ENCODE measurements at places on chromosomes 2 and 18. TPM values are rescaled to one million over a fixed set of nuclear protein-coding genes. Genes with fewer than 3 reads are reported as not detected.
A peak's percentile ranks its signal among the peaks of the same experiment; 100 is the strongest.

DNA sequence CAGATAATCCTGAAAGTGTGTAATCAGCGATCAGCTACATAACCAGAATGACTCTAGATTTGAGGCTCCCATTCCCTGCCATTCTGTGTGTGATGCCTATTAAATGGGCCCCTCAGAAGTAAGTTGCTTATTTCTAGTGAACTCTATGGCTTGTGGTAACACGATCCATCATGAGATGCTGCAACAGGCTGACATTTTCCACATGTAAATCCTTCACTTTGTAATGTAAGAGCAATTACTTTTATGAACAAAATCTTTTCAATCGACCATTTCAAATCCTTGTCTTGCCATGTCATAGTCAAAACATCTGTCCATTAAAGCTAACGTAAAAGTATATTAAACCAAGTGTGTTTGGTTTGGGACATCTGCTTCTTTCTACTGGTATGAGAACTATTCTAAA lies 175.9 kb upstream of the ETAA1 start:
- DNase-seq, result no peak
- H3K27ac ChIP-seq, result no peak overlapping the region
- no peak overlapping the region for H3K4me3 ChIP-seq
- no peaks in the 10 kb centered on the region for H3K4me1 ChIP-seq
- H3K27me3 ChIP-seq, result no peaks in the 10 kb centered on the region
- H3K36me3 ChIP-seq, result no peaks in the 10 kb centered on the region

- no peaks in the 10 kb centered on the region for H3K27me3 ChIP-seq
- no peaks in the 10 kb centered on the region for H3K4me1 ChIP-seq
- H3K4me3 ChIP-seq, result no peak overlapping the region
- H3K27ac ChIP-seq, result no peak overlapping the region
Measured at GRCh38 chr18:76880026-76880425, 57.7 kb downstream of the ZNF236 start.

- no peaks in the 10 kb centered on the region for H3K27me3 ChIP-seq
- H3K36me3 ChIP-seq, result no peaks in the 10 kb centered on the region
- no peak for DNase-seq
- H3K4me1 ChIP-seq, result no peaks in the 10 kb centered on the region
- no peak overlapping the region for H3K4me3 ChIP-seq
Measured at GRCh38 chr2:142585785-142586184, 291.7 kb upstream of the KYNU start.

GRCh38 chr2:160221391-160222276 lies 21.6 kb upstream of the ITGB6 start:
- peaks cover 56% of the 10 kb centered on the region for H3K4me1 ChIP-seq
- no peak overlapping the region for H3K4me3 ChIP-seq
- no peaks in the 10 kb centered on the region for H3K27me3 ChIP-seq
- peak; percentile 87 for DNase-seq

DNA sequence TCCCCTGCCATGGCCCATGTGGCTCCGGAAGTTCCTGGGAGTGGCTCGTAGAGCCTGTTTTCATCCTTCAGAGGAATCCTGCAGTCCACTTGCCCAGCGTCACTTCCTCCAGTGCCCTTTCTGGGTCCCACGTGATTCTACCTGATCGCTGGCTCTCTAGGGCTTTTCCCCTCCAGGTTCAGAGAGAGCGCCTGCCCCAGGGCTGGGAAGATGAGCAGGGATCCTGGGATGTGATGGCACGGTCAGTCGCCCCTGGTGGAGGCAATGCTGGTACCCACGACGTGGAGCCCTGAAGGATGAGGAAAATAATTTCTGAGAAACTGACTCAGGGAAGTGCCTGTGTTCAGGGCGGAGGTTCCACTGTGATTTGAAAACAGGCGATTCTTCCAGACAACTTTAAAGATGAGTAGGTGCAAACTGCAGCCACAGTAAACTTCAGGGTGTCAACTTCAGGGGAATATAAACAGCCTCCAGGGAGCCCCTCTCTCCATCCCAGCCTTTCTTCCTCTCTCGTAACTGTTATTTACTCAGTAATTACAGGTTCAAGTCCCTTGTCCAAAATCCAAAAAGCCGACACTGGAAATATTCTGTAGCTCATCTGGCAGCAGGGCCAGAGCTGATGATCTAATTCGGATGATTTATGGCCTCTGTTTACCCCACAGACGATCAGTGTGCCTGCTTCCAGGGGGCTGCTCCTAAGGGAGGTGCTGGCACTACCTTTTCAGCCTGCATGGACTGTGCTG lies 105.9 kb downstream of the AGAP1 start:
- H3K27ac ChIP-seq, result no peak overlapping the region
- no peak overlapping the region for H3K4me3 ChIP-seq
- DNase-seq, result no peak
- no peaks in the 10 kb centered on the region for H3K27me3 ChIP-seq

DNA sequence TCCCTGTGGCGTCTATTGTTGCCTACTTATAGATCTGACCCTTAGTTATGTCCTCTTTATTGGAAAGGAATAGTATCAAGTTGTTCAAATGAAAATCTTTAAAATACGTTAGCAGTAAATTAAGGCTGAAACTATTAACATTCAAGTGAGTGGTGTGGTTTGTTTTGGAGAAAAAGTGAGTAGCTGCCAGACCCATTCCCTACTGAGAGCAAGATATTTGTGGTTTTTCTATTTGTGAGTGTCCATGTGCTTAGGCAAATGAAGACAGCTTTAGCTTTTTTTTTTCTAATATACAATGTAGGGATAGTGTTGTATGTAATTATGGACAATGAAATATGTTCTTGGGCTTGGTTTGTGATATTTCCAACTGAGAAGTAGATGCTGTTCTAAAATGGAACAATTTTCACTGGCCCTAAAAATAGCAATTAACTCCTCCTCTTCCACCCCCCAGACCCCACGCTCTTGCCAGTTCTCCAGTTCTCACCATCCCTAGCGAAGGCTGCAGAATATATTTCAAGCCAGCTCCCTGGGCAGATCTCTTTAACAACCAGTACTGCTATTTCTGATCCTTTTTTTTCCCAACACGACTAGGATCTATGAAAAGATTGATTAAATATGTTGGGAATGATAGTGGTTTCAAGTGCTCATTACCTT lies 83.1 kb downstream of the CCDC85A start:
- peaks cover 5% of the 10 kb centered on the region for H3K4me1 ChIP-seq
- no peak overlapping the region for H3K27ac ChIP-seq
- no peaks in the 10 kb centered on the region for H3K36me3 ChIP-seq
- DNase-seq, result no peak

GRCh38 chr18:59907660-59908059 lies 7.9 kb downstream of the PMAIP1 start:
- H3K27me3 ChIP-seq, result no peaks in the 10 kb centered on the region
- DNase-seq, result no peak
- H3K4me3 ChIP-seq, result no peak overlapping the region
- peaks cover 3% of the 10 kb centered on the region for H3K4me1 ChIP-seq
- H3K27ac ChIP-seq, result no peak overlapping the region
- no peaks in the 10 kb centered on the region for H3K36me3 ChIP-seq

GRCh38 chr2:109170645-109171044 lies 41.6 kb downstream of the SH3RF3 start:
- H3K27me3 ChIP-seq, result no peaks in the 10 kb centered on the region
- no peak for DNase-seq
- H3K36me3 ChIP-seq, result no peaks in the 10 kb centered on the region
- H3K4me3 ChIP-seq, result no peak overlapping the region

DNA sequence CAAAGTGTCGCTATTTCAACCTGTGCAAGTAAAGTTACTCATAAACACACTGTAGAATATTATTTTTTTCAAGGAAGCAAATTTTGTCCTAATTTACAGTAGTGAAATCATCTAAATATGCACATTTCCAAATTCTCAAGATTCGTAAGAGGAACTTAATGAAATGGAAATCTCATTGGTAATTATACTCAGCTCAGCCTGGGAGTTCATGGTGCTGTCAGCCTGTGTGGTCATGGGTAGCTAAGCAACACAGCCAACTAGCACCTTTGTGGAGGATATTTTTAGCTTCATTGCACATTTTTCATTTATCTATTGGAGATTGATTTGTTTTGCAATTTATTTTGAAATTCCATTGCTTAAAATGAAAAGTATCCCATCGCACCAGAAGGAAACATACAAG lies 975.7 kb upstream of the ZEB2 start:
- H3K27me3 ChIP-seq, result no peaks in the 10 kb centered on the region
- no peak for DNase-seq
- H3K27ac ChIP-seq, result no peak overlapping the region

WDR54 gene
- 19.3 TPM for total RNA-seq

SERPINB7 gene
- not detected for total RNA-seq

SNTG2 gene
- 4.2 TPM for total RNA-seq

EML6 gene
- total RNA-seq, result 24.8 TPM

TMEM37 gene
- total RNA-seq, result 50.2 TPM

All from thyroid gland (tissue), 4 donors.